ENCODE measurements at places on chromosomes 3 and 15.

- DNase-seq: no peak
These were observed 16.5 kb upstream of the USP50 start for GRCh38 chr15:50562735-50563640.

- DNase-seq: no peak
These were observed 9.6 kb downstream of the NIPA1 start for GRCh38 chr15:22796079-22796478.

DNA sequence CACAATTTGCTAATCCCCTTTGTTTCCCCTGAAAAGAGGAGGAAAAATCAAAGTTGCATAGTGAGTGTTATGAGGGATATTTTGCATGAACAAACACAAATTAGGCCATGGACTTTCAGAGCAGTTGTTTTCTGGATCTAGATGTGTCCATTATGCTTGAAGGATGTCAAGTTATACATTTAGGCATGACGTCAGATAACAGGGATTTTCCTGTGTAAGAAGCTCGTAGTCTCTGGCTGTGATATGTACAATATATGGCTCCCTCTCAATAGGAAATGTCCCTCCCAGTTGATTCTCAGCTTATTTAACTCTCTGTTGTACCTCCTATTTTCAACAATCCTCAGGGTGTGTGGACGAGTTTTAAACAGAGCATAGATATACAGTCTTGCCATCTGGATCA lies 171.0 kb downstream of the RBMS3 start:
- no peak for DNase-seq

DNA sequence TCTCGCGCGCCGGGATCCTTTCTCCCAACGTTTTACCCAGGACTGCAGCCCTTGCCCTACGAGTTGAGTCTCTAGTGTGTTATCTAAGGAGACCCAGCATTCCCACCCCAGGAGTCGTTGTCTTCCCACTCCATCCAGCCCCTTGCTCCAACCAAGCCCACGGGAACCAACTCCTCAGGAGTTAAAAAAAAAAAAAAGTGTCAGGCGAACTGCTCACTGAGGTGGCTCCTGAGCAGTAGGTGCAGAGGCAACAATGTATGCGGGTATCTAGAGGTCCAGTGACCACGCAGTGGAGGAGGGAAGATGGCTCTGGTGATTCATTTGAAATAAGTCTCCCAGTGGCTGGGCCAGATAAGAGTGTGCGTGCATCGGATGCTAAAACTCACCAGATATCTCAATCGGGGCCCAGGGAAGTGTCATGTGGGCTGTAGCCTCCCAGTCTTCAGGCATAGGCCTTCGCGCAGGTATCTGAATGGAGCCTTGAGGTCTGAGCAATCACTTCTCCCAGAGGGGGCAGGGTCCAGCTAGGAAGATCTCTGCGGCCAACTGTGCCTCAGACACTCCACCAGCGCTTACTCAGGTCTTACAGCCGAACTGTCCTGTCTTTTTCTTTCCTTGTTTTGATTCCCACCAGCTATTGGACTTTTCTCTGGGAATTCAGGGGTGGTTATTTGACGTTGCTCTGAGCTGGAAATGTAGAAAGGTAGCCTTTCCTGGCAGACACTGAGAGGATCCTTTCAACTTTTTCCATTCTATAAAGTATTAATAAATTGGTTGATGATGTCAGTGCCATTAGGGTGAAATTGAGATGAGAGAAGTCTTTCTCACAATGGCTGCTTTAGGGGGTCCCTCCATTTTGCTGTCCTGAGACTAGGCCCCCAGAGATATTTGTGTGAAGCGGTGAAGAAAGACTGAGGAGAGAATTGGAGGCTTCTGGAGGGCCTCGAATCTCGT lies 21.0 kb downstream of the ZIC4 start:
- DNase-seq: no peak

DNA sequence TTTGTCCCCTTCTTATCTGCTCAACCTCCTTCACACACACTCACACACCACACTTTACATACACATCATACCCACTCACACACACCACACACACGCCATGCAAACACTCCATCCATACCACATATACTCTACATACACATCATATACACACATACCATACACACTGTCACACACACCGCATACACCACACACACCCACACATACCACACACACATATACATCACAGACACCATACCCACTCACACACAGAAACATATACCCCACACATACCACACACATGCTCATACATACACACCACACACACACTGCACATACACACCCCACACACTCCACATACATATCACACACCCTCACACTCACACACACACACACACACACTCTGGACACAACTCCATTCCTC lies 54.3 kb upstream of the ACP3 start:
- DNase-seq: no peak

DNA sequence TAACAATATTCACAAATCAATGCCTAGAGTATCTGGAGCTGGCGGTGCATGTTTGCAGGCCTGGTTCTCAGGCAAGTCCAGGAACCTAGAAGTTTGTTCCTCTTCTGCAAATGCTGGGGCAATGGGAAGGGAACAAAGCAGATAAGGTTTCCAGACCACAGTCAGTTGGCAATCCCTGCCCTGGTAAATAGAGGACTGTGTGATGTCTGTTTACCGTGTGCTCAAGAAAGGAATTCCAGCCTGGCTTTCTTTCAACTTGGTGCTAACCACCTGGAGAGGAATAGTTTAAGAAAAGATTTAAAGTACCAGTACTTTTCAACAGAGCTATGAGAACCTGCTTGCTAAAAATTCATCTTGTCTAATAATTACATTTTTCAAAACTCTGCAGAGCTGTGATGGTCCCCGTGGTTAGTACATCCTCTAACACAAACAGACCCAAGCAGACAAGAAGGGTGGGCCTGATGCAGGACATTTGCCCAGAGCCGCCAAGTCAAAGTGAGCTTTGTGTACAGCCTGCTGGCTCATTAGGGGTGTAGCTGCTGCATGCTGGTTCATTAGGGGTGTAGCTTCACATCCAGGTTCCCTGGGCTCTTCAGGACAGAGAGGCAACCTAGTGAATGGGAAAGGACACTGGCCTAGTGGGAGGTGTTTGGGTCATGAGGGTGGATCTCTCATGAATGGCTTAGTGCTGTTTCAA lies 220.5 kb downstream of the SQOR start:
- DNase-seq: no peak

- no peak for DNase-seq
These were observed 737 bp downstream of the DNAJA4 start for GRCh38 chr15:78265137-78265460.

- DNase-seq: no peak
These were observed 766 bp upstream of the EMC4 start for GRCh38 chr15:34223904-34224596.

DNA sequence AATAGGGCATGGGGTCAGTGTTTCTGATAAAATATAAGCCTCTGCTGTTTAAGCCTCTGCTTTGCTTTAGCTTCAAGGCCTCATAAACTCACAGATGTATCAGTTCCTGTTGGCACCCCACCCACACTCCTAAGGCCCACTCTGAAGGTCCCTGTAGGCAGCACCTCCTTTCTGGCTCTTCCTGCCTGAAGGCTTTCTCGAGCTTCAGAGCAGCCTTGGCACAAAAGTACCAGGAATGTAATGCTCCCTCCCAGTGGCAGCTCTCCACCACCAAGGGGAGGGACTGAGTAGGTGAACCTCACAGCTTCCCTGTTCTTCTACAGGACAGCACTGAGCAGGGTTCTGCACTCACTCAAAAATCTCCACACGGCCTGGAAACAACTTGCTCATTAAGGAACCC lies 102.2 kb downstream of the ABHD5 start:
- no peak for DNase-seq

- DNase-seq: peak; percentile 58
These were observed 94.2 kb downstream of the ADAMTS17 start for GRCh38 chr15:100247228-100248225.

GRCh38 chr3:126448893-126449180 lies 26.9 kb downstream of the ZXDC start:
- DNase-seq: peak; percentile 49

GRCh38 chr3:143269741-143270140 lies 150.2 kb downstream of the CHST2 start:
- DNase-seq: no peak

Data from ascending aorta (tissue), 2 donors.